Occipital lobe (tissue), 3 donors: ENCODE measurements at places on chromosomes 5 and 9. TPM values are rescaled to one million over a fixed set of nuclear protein-coding genes. Genes with fewer than 3 reads are reported as not detected.
A peak's percentile ranks its signal among the peaks of the same experiment; 100 is the strongest.

GHR gene
- total RNA-seq, result 1.2 TPM

MYOT gene
- 0.31 TPM for total RNA-seq

PPP1R26 gene
- total RNA-seq, result 38.5 TPM

GDNF gene
- not detected for total RNA-seq

ORM1 gene
- not detected for total RNA-seq

C9 gene
- total RNA-seq, result not detected

NMUR2 gene
- not detected for total RNA-seq

ANKRD31 gene
- 0.94 TPM for total RNA-seq

PTRH1 gene
- total RNA-seq, result 5.0 TPM

PLAC8L1 gene
- not detected for total RNA-seq

DIAPH1 gene
- total RNA-seq, result 18.4 TPM

FOXD4L4 gene
- total RNA-seq, result 0.78 TPM

DNA sequence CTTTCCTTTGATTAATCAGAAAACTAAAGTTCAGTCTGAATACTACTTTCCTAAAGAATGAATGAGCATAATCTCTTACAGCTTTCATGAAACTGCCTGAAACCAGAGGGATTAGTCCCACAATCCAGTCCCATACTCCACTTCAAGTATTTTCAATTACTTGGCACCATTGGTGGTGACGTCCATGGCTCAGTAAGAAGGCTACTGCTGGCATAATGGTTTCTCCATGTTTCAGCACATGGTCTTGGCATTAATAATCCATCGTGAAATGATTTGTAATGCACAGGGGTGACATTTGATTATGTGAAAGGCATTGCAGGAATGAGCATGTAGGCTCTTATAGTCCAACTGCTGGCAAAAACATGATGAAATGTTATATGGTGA, 23.4 kb downstream of the LIX1 start:
- no peak for DNase-seq

GRCh38 chr5:164059471-164059870, 554.1 kb downstream of the MAT2B start:
- DNase-seq, result no peak

- DNase-seq, result no peak
These were observed 137.9 kb upstream of the GRHPR start for GRCh38 chr9:37284636-37285035.

- no peak for DNase-seq
These were observed 13.0 kb upstream of the CYFIP2 start for GRCh38 chr5:157252711-157253465.

GRCh38 chr9:8027351-8027750, 227.8 kb upstream of the DMAC1 start:
- no peak for DNase-seq

DNA sequence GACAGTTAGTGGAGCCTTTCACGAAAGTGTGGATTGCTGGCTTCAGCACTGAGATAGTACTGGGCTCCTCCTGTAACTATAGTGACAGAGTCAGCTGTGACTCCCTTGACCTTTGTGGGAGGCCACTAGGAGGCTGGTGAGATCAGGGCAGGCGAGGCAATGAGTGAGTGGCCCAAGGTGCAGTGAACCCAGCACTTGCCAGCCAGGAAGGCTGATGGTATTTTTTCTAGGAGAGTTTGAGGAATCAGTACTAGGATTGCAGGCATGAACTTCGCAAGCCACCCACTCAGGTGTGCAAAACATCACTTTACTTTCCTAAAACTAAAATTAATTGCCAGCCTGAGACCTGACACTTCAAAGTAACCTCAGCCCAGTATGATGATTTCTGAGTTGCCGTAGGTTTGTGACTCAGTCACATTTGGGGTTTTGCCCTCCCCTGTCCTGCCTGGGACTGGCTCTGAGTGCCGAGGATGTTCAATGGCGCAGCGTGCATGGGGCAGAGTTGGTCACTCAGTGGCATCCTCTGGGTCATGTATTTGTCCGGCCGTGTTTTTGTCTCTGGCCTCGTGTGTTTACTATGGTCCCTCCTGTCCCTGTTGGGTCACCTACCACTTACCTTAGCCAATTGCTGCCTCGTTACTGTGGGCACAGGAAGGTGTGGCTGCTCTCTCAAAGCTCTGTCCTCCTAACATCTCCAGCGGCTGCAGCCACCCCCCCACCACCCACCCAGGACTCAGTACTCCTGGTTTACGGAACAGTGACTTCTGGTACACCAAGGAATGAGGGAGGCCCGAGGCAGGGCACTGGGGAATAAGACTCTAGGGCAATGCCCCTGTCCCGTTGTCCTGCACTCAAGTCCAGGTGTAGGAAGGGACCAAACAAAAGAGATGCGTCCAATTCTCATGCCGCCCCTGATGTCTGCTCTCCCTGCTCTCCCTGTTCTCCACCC, 67.2 kb downstream of the IL31RA start:
- DNase-seq, result no peak

DNA sequence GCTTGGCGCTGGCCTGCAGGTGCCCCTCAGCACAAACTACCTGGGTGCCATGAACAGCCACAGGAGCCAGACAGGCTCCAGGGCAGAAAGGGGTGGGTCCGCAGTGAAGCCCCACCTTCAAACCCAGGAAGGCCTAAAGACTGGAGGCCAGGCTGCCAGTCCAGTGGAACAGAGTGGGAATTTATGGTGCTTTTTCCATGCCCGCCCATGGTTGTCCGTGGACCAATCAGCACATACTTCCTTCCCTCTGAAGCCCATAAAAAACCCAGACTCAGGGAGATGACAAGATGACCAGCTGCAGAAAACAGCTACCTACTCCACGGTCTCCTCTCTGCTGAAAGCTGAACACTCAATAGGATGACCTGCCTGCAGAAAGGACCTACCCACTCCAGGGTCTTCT, 275.4 kb upstream of the ADRA1B start:
- no peak for DNase-seq

- DNase-seq, result no peak
These were observed 182.2 kb upstream of the ANKRD55 start for GRCh38 chr5:56415356-56415765.

GRCh38 chr9:137465720-137466388, 6.7 kb upstream of the NSMF start:
- no peak for DNase-seq

DNA sequence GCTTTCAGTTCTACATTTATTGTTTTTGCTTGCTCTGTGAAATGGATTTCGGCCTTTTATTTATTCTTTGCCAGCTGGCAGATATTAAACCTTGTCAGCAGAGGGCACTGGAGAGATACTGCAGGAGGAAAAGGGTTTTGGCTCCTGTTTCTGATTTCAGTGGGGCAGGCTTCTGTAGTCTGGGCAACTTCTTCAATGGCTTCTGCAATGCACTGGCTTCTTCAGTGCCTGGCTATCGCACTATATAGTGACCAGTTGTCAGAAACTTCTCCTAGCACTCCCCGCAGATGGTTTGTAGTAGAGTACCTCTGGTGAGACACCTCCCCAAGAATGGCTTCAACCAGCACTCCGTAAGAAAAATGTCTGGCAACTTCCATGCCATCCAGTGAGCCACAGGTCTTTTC, 3.2 kb upstream of the NFX1 start:
- DNase-seq, result no peak

- no peak for DNase-seq
These were observed 92.5 kb downstream of the TLR4 start for GRCh38 chr9:117796681-117797080.

GRCh38 chr5:90987726-90988125, 395.4 kb downstream of the ARRDC3 start:
- no peak for DNase-seq

DNA sequence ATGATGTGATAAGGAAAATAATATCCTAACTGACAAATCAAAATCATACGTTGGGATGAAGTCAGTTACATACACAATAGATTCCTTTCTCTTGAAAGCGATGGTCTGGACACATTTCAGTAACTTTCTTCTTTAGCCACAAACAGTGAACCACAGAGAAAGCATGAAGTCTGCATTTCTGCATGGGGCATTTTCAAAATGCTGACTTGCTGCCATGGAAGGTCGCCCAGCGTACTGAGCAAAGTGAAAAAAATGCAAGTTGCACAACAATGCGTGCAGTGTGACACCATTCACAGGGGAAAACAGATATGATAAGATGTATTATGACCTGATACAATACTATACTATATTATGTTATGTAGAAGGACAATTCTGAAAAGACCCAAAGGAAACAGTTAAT, 146.3 kb downstream of the SNX18 start:
- peak; percentile 16 for DNase-seq

GRCh38 chr9:98522487-98522886, 186.2 kb downstream of the GABBR2 start:
- DNase-seq, result no peak

GRCh38 chr5:6302684-6303083, 75.7 kb downstream of the MED10 start:
- DNase-seq, result no peak

DNA sequence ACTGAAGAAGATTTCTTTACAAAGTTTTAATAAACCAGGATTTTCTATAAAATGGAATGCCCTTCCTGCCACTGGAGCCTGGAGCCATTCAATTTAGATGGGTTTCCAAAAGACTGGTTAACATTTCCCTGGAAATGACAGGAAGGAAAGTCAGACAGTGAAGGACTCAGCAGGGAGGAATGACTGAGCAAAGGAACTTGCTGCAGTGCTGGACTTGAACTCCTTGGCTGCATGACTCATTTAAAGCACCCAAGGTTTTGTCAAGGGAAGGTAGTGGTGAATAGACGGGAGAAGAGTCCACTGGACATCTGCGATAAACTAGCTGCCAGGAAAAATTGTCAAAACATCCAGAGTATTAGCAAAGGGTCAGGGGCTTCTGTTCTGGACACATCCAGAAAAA, 163.8 kb upstream of the SLC28A3 start:
- DNase-seq, result no peak

DNA sequence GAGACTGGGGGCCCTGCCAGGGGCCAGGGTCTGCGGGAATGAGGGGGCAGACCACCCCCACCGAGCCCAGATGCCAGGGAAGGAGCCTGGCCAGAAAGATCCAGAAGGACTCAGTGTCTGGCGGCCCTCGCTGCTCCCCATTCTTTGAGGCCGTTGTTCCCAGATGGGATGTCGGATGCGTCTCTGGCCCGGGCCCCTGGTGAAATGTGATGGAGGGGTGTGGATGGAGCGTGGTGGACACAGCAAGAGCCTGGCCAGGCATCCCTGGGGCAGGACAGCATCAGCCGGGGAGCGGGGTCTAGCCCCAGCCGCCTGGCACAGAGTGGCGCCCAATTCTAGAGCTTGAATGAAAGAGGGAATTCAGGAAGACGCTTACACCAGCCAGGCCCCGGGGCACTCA, 46.2 kb upstream of the NKD2 start:
- no peak for DNase-seq

- no peak for DNase-seq
These were observed 14.8 kb downstream of the NDST1 start for GRCh38 chr5:150522504-150523414.

GRCh38 chr5:168770996-168771395, 191.8 kb upstream of the PANK3 start:
- DNase-seq, result no peak

DNA sequence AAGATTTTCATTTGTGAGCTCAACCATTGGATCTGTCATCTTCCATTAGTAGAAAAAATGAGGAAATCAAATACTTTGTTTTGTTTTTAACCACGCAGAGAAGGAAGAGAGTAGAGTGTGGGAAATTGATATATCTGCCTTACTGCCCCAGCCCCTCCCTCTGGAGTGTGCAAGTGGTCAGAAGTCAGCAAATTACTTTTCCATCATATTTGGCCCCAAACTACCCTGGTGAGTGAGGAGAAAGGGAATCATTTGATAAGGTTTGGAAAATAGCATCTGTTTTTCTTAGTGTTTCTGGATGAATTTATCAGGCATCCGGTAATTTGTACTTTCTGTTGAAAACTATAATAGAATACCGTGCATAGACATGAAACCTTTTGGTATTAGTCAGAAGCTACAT, 327.4 kb downstream of the MARCHF11 start:
- no peak for DNase-seq

GRCh38 chr5:60339691-60340201, 360.2 kb downstream of the DEPDC1B start:
- DNase-seq, result peak; percentile 76

- DNase-seq, result no peak
These were observed 137.5 kb downstream of the CDK5RAP2 start for GRCh38 chr9:120442308-120442995.

DNA sequence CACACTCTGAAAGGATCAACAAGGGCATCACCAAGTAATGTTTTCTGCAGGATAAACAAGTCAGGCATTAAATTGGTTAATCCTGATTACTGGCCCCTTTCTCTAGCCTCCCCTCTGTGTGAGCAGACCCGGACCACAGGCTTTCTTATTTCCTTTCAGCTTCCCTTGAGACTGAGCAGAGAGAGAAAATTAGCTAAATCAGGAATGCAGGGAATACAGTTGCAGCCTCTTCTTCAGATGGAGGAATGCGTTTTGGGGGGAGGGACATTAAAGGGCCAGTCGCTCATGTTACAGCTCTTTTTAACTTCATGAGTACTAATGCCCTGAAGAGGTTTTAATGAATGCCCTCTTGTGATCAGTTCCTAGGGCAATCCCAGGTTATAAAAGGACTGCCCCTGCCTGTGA, 19.8 kb downstream of the PCDHAC2 start:
- DNase-seq, result no peak

DNA sequence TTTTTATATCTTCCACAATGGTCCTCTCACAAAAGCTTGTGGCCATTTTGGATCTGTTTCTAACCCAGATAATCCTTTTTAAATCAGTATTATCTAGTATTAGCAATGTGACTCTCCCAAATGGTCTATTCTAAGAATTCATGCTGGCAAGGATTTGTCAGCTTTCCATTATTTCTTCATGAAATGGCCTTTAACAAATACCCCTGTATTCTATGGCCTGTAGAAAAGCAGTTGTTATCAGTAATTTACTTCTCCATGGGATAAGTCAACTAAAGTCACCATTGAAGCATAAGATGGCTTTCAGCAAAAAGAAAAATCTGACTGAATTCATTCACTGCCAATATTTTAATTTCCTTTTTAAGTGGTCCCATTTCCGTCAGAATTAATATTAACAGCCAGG, 346.4 kb upstream of the FAM174A start:
- DNase-seq, result no peak

DNA sequence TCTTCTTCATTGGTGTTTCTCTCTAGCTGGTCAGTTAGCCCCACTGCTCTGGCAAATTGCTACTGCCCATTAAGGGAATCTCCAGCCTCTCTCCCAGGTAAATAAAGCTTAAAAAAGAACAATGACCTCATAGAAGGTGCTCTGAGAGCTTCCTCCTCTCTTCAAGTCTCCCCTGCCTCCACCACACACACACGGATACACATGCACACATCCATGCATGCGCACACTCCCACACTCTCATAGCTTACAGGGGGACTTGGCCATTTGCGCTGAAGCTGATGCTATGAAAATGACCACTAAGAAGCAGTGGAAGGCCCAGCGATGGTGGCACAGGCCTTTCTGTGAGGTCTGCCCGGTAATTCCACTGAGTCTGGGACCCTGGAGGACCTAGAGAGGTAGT, 250.9 kb downstream of the AOPEP start:
- no peak for DNase-seq

- no peak for DNase-seq
These were observed 3.3 kb downstream of the SGCD start for GRCh38 chr5:156330141-156330870.

- DNase-seq, result no peak
These were observed 262.9 kb upstream of the TRPM3 start for GRCh38 chr9:71384343-71384742.
